ENCODE measurements at places on chromosomes 4 and X.
A peak's percentile ranks its signal among the peaks of the same experiment; 100 is the strongest.

- DNase-seq, result no peak
Observed at GRCh38 chr4:7867701-7868435, 71.8 kb downstream of the AFAP1 start.

GRCh38 chrX:67780694-67781109, 236.9 kb downstream of the AR start:
- peak; percentile 86 for DNase-seq

DNA sequence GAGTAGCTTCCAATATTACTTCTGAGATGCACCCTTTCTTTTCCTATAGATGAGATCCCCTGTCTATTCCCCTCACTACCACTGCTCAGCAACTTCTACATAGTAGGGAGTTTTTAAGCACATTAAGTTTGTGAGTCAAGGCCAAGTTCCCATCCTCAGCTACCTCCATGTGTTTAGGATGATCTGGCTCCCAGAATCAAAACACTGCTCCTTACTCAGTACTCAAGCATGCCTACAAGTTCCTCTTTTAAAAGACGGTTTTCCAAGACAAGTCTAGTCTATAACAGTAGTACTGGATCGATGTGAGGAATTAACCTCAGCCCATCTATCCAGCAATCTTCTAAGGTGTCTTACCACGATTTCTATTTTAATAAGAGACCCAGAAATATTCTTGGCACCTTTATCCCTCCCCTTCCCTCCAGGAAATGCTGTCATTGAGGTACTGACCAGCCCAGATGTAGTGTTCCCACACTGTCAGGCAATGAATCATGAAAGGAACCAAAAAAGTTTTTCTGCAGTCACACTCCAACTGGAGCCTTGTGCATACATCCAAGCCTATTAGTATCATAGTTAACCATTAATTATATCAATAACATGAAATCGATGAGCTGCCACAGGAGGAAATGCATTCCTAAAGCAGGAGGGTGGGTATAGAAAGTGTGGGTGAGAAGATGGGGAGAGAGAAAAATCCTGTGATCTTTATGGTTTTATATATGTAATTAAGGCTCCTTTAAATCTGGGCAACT, 29.6 kb downstream of the AREG start:
- DNase-seq, result no peak

- peak; percentile 55 for DNase-seq
Observed at GRCh38 chr4:42654631-42655268, 2.2 kb downstream of the ATP8A1 start.

DNA sequence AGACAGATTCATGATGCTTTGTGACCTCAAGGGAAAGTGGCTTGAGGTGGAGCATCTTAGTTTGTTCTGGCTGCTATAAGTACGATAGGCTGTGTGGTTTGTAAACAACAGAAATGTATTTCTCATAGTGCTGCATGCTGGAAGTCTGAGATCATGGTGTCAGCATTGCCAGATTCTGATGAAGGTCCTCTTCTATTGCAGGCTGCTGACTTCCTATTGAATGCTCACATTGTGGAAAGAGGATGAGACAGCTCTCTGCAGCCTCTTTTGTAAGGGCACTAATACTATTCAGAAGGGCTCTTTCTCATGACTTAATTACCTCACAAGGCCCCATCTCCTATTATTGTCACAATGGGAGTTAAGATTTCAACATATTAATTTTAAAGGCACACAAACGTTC, 1674.0 kb upstream of the PCDH7 start:
- no peak for DNase-seq

GRCh38 chrX:36908801-36909675, 99.1 kb upstream of the FAM47C start:
- no peak for DNase-seq

DNA sequence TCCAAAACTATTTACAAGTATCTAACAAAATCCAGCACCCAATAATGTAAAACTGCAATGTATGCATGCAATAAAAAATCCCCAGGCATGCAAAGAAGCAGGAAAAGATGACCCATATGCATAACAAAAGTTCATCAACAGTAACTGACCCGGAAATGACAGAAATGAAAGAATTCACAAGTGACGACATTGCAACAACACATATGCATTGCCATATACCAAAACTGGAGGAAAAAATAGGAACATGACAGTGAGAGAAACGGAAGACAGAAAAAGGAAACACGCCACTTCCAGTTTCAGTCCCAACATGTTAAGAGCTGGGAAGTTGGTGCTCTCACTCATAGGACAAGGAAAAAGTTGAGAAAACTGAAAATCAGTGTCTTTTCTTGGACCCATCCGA, 154.6 kb downstream of the EVC2 start:
- DNase-seq, result no peak

DNA sequence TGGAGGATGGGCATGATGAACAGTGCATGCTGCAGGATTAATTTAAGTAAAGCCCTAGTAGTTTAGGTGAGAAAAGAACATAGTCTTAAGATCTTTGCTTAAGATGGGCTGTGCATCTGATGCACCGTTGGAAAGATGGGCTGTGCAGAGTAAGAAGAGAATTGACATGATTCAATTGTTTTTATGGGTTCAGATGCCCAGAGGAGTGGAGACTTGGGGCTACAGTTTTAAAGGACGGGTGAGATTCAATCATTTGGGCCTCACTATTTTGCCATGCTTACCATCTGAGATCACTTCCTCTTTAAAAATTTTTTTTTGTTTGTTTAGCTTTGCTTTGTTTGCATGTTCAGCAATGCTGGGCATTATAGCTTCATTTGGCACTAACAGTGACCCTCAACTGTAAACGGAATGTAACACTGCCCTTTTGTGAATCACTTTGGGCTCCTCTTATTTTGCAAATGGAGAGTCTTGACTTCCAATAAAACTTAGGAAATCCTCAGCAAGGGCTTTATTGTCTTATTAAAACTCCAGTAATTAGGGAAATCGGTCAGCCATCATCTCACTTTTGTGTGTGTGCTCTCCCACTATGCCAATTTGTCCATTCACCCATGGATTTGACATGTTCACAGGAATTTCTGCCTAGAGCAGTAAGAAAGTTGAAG, 216.1 kb upstream of the TLL1 start:
- DNase-seq, result no peak

DNA sequence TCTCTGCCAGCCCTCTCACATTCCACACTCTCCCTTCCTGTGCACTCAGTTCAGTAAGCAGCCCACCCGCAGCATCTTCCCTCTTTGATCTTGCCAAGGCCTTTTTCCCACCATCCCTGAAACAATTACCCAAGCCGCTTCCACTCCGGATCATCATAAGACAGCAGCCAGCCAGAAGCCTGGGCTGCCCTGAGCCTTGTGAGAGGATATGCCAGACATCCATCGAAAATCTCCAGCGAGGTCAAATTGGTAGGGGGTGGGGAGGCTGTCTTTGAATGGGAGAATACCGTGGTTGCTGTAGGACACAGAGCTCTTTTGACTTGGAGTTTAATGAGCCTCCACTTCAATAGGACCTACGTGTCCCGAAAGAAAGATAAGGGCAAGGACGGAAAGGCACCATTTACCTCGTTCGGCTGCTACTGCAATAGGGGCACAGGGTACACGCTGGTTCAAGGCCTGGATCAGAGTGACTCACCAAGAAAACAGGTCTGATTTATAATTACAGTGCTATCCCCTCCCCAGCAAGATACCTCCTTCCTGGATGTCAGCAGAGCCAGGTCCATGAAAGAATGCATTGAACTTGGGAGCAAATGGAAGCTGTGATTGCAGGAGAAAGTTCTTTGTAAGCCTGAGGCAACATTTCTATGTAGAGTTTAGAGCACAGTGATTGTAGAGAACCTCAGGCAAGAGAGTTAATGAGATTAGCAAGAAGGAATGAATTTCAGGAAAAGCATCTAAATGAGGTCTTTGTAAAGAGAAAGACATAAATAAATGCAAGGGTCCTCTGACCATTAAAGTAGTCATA, 39.5 kb downstream of the AMOT start:
- DNase-seq, result no peak

DNA sequence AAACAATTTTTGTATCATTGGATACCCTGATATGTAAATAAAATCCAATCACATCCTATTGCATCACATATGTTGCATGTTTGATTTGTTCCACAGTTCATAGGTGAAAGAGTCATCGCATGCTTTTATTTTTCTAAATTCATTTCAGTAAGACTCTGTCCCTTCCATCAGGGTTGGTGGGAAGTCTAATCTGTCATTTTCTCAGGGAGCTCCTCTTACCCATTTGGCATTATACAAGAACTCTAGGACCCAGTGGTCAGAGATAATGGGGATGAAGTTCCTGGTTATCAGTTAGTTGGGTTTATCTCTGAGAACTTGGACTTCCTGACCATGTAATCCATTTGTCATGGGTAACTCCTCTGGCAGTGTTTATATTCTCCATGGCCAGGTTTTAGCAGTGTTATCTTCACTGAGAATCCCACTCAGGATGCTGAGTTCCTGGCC, 227.1 kb upstream of the JADE1 start:
- no peak for DNase-seq

DNA sequence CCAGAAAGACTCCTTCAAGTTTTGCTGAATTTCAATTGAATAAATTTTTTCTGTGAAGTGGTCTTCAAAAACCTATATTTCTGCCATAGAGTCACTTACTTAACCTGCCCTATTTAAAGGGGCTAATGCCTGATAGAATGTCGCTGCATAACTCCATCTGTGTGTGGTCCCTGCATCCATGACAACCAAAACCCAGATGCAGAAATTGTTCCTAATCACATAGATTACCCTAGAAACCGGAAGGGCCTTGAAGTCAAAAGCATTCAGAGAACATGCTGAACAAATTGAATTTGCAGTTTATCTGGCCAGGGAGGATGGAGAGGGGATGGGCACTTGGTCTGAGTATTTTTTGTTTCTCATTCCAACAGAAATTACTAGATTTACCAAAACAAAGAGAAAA, 1.5 kb upstream of the PARM1 start:
- DNase-seq, result no peak

- DNase-seq, result no peak
Observed at GRCh38 chrX:63426519-63426918, 75.4 kb upstream of the SPIN4 start.

DNA sequence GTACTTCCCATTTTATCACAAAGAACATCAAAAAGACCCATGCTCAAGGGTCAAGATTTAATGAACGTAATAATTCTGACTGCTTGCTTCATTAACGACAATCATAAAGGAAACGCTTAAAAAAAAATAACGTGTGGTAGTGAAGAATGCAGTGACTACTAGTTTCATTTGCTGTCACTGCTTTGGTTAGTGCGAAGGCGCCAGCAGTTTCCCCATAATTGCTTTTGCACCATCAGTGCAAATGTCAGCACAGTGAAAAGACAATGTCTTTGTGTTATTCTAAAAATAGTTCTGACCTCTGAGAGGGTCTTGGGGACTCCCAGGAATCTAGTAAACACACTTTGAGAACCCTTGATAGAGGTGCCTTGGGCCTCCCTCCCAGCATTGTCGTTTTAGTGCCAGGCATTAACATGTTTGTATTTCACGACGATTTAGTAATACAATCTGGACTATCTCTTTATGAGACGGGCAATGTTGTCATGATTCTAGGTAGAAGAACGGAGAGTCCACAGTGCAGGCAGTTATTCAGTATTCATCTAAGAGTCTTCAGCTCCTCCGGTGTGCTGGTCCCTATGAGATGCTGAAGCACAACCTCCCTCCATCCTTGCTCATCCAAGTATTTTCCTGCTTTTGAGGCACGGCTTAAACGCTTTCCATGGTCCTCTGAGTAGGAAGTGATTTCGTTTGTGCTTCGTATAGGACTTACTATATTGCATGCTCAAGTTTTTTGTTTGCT, 71.0 kb downstream of the AFF1 start:
- peak; percentile 34 for DNase-seq

GRCh38 chr4:31613946-31614623, 893.9 kb downstream of the PCDH7 start:
- no peak for DNase-seq

- DNase-seq, result no peak
Observed at GRCh38 chr4:2249526-2250356, 7.8 kb upstream of the HAUS3 start.

GRCh38 chr4:56208103-56208502, 179.2 kb downstream of the AASDH start:
- DNase-seq, result no peak

- DNase-seq, result no peak
Observed at GRCh38 chr4:39096847-39097246, 34.8 kb downstream of the KLHL5 start.

DNA sequence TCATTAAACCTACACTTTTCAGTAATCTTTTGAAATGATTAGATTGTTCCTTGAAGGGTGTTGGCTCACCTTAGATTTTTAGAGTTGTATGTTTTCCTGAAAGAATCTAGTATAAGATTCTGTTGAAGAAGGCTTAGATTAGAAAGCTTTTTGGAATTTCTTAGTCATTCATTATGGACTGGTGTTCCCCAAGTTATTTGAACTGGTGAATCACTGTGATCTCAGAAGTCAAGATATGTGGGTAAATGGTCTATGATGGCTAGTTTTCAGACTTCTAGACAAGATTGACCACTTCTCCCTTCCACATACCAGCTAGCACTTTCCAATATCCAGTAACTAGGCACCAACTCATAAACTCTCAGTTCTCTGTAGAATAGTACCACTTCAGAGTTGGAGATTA, 138.1 kb downstream of the KDM6A start:
- no peak for DNase-seq

- no peak for DNase-seq
Observed at GRCh38 chr4:56297776-56298175, 89.5 kb downstream of the AASDH start.

DNA sequence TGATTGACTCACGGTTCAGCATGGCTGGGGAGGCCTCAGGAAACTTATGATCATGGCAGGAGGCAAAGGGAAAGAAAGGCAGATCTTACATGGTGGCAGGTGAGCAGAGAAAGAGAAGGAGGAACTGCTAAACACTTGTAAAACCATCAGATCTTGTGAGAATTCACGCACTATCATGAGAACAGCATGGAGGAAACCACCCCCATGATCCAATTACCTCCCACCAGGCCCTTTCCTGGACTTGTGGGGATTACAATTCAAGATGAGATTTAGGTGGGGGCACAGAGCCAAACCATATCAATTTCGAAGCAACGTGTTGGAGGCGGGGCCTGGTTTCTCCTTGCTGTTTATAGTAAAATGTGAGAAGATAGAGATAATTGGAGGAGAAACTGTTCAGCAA, 167.4 kb downstream of the GABRB1 start:
- DNase-seq, result no peak

DNA sequence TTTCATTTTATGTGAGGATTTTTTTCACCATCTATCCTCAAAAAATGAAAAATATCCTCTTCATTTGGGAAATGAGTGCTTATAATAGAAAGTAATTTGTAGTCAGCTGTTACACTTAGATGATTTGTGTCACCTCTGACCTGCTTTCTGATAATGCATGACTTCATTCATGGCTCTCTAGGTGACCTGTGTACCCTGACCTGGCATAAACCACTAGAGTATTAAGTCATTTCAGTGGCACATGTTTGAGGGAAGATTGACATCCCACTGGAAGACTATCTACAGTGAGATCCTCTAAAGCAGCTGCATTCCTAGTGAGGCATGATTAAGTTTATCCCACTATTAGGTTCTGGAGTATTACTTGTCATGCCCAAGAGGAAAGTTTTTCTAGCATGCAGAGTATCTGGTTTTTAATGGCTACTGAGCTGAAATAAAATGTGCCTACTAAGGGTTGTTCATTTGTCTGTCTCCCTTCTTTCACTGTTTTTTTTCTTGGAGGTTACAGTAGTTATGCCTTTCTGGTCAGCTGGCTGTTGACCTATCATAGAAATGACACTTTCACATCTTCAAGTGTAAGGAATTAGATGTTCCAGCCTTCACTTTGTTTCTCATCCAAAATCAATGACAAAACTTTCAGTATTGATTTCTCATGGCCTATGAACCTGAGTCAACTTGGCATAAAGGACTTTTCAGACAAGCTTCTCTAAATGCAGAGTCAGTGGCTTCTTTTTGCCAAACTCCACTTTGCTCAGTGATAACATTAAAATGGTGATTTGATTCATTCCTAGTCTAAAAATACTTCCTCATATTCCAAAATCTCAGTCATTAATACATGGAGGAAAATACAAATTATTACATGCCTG, 33.1 kb downstream of the TET2 start:
- DNase-seq, result no peak
